ENCODE measurements at places on chromosomes 7 and 10.

DNA sequence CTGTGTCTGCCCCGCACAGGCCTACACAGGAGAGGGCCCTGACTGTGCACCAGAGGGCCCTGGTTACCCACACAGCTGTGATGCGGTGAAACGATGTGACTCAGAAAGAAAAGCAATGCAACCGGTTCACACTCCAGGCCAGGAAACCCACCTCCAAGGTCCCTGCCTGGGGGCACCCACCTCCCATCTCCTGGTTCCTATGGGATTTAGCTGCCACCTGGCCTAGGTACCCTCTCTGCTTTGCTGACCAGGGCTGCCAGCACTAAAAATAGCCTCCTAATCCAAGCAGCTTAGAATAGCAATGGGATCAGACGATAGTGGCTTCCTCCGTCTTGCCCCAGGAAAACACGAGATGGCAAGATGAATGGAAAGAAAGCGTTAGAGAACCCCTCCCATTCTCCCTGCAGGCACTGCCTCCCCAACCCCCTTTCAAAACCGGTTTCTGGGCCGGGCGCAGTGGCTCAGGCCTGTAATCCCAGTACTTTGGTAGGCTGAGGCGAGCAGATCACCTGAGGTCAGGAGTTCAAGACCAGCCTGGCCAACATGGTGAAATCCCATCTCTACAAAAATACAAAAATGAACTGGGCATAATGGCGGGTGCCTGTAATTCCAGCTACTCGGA is 12.4 kb downstream of the RBP3 start:
- DNase-seq: peak; percentile 11

DNA sequence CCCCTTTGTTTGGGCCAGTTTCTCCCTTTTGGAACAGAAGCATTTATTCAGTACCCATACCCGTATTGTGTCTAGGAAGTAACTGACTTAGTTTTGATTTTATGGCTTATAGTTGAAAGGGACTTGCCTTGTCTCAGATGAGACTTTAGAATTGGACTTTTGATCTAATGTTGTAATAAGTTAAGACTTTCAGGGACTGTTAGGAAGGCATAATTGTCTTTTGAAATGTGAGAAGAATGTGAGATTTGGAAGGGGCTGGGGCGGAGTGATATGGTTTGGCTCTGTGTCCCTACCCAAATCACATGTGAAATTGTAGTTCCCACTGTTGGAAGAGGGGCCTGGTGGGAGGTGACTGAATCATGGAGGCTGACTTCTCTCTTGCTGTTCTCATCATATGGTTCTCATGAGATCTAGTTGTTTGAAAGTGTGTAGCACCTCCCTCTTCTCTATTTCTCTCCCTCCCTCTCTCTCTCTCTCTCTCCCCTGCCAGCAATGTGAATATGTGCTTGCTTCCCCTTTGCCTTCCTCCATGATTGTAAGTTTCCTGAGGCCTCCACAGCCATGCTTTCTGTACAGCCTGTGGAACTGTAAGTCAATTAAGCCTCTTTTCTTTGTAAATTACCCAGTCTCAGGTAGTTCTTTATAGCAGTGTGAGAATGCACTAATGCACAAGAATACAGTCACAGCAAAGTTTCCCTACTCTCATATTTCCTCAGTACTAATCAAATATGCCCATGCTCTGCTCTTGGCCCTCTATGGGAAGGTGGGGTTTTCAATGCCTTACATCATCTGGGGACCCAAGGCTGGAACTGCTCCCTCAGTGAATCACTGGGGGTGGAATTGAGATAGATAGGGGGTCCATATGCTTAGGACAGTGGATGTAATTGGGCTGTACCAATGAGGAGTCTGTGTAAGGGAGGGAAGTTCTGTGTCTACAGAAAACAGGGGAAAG is 17.2 kb upstream of the AKR1C1 start:
- no peak for DNase-seq

DNA sequence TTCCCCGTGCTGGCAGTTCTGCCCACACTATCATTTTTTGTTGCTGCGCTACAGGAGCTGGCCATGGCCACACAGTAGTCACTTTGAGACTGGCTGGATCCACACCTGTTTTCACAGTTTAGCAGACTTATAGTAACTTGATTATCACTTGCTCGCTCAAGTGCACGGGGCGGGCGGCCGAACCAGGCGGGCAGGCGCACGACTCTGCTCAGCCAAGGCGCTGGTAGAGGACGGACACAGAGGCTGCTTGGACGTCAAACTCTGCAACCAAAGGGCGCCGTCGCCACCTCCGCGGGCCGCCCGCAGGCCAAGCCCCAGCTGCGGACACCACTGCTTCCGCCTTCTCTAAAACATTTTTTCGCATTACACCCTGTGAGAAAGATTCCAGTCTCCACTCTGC is 38.4 kb upstream of the PHYHIPL start:
- no peak for DNase-seq

DNA sequence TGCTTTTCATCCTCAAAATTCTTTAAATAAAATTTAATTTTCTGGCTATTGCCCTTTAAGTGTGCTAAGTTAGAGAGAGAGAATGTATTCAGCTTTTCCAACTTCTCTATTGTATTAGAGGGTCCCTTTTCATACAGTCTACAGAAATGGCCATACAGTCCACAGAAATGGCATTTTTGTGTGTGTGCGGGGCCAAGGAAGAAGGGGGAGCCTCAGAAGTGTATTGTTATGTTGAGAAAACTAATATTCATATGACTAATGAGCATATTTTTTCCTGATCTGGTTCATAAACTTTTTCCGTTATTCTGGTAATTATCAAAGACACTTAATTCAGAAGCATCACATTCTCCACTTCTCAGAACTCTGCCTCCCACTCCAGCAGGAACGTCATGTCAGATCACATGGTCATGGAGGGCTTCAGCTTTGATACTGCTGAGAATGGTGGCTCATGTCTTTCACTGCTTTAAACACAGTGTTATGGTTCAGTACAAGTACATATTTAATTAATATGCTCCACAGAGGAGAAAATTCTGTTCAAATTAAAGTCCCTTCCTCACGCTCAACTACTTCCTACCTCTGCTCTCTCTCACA is 37.1 kb downstream of the ELMO1 start:
- no peak for DNase-seq

DNA sequence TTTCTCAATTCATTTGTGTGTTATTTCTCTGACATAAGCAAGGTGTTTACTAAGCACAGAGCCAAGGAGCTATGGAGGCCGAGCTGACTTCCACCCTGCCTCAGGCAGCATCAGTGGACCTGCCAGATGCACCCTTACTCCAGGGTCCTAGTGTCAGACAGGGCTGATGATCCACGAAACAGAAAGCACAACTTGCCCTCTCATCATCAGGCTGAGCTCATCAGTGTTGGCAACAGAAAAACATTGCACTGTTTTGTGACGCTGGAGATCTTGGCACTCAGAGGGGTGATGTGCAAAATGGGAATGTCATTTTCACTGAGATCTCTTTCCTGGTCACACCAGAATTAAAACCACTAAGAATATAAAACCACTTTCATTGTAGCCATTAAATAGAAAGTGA is 201.8 kb downstream of the GLI3 start:
- DNase-seq: no peak

DNA sequence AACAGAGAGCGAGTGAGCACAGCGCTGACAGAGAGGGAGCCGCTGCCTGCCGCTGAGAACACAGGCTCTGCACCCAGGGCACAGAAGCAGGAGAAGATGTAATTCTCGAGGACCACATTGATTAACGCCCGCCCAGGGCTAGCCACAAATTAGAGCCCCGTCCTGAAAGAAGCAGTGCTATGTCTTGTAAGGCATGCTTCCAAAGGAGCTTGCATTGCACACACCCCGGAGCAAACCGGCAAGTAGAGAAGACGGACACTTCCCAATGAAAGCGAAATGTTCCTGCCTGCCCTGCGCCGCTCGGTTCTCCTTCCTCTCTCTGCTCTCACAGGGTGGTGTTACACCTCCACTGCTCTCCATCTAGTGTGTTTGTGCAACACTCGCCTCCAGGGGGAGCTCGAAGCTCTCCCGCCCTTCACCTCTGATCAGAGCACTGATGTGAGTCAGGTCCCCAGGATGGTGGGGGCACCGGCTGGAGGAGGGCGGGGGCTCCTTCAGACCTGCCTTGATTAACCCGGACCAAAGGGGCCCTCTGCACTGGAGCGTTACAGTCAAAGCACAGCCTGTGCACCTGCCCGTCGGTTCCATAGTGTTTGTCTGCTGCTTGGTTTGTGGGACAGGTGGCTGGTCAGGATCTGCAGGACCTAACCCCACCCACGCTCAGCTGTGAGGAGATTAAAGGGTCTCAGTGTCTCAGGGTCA is 316.5 kb downstream of the ADARB2 start:
- no peak for DNase-seq

GRCh38 chr10:68924593-68924992 is 23.5 kb downstream of the DDX50 start:
- DNase-seq: no peak

- DNase-seq: no peak
These were observed 19.3 kb downstream of the SEPTIN7 start for GRCh38 chr7:35819954-35820703.
